Stimulated activated CD8-positive, alpha-beta memory T cell treated with anti-CD3 and anti-CD28 coated beads, Interleukin-4, amount 100 ng/mL, for 4 hours (primary cell): ENCODE measurements at places on chromosomes 3 and 15.

- DNase-seq: no peak
Measured at GRCh38 chr15:29470311-29470710, 200.7 kb upstream of the NSMCE3 start.

DNA sequence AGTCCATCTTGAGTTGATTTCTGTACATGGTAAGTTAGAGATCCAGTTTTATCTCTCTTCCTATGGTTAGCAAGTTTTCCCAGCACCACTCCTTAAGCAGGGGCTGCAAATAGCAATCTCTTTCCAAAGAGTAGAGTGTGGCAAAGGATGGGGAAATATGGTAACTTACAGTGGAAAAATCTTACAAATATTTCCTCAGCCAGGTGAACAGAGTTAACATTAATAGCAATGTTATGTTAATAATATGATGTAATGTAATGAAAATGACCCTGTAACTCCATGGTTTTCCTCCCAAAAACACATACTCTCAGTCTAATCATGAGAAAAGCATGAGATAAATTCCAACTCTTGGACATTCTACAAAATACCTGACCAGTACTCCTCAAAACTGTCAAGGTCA is 30.4 kb downstream of the FSIP1 start:
- no peak for DNase-seq

- no peak for DNase-seq
Measured at GRCh38 chr3:158314426-158315357, 204.8 kb downstream of the RSRC1 start.

DNA sequence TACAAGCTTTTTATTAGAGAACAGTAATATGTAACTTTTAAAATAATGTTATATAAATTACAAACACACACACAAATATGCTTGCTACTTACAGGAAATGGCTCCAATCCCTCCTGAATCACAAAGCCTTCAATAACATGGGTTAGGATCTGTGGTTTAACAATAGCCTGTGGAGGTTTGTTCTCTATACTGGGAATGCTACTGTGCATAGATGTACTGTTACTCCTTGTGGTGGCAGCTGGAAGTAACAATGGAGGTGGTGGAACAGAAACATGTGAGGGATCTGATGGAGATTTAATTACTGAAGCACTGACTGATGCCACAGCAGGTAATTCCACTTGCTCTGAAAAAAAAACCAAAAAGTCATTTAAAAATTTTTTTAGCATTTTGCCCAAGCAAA is 64.4 kb downstream of the PHC3 start:
- DNase-seq: no peak

DNA sequence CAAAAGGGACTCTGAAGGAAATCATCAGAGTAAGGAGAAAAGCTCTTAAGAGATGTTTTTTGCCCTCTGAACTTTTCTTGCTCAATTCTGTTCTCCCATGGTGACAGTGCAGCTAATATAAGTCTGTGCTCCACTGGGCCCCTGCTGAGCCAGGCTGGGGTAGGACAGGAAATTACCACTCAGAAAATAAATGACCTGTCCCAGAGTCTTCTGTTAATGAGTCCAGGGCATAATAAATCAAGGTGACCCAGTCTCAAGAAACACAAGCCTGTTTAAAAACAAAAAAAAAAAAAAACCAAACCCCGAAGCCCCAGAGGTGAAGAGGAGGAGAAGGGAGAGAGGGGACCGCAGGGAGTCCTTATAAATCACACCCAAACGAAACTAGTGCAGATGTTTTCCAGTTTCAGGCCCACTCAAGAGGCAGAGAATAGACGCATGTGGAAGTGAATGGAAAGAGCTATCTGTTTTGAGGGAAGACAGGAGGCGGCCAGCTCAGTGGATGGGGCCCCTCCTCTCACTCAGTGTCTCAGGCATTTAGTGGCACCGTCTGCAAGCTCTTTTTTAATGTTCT is 59.8 kb upstream of the BOC start:
- no peak for DNase-seq

DNA sequence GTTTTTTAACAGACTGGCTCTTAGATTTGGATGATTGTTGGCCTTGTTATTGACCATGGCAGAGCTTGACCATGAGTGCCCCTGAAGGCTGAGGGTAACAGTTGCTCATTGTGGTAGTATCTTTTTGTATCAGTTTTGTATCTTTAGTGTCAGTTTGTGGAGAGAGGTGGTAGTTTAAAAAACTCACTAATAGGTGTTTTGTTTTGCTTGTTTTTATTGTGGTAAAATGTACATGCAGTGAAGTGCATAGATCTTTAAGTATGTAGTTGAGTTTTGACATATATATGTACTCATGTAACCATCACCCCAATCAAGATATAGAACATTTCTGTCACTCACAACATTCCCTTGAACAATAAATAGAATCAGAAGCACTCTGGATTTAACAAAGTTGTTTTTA is 9.8 kb downstream of the GMPS start:
- no peak for DNase-seq
